ENCODE measurements at places on chromosomes 12 and 14.

DNA sequence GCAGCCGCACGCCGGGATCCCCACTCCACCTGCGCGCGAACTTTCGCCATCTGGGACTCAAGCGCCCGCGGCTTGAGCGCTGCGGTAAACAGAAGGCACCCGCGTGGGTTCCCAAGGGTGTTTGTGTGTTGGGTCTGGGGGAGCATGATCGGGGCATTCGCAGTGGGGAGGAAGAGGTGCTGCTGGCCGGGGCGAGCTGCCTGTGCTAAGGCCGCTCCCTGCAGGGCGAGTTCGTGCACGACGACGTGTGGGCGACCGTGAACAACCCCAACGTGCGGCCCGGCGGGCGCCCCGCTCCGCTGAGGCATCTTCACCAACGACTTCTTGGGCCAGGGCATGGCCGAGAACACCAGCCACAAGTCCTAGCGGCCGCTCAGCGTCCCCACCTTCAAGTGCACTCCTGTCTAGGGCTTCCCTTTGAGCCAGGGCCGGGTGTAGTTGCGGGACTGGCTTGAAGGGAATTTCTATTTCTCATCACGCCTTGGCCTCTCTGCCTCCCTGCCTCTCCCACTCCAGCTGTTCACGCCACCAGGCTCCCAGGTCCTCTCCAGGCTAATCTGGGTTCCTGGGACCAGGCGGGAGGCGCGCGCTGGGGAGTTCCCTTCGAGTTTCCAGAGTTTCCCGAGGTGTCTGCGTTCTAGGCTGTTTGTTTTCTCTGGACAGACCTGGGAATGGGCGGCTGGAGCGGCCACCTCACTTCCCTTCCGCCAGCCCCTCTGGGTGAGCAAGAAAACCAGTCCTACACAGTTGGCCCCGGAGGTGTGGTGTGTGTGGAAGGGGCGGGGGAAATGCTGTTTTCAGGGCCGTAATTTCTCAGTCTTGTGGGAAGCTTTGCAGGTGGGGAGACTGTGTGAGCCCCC, 417.8 kb upstream of the TMTC1 start:
- DNase-seq = no peak

DNA sequence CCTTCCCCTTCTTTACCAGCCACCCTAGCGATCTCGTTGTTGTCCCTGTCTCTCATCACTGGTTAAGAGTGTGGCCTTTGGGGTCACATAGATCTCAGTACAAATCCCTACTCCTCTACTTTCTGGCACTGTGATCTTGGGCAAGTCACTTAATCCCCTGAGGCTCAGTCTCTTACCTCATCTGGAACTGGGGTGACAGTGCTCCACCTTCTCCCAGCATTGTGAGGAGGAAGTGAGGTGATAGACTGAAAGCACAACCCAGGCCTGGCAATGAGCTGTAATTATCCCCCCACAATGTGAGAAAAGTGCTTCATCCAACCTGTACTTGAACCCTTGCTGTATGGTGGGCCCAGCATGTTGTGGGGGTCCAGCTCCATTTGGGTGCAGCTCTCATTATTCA, 48.0 kb downstream of the IRAK3 start:
- DNase-seq = no peak

DNA sequence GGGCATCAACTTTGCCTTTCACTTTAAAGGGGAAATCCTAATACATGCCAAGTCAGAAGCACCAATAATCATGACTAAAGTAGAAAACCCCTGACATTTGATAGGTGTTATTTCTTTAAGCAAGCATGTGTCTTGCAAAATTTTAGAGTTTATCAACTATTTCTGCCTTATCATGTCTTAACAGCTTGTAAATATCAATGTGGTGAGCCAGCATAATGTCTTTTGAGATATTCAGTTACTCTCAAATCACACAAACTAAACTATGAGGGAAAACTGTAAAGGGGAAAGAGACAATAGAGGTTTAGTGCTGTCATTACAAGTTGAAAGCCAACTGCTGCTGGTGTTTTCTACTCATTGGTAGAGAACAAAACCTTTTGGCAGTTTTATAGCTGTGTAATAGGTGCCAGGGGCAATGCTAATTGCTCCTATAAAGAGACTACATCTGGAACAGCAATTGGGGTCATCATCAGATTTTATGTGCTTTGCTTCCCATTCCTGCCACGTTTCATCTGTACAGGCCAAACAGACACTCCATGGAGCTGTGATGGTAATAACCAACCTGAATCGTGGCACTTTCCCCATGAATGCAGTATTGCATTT, 1027.4 kb downstream of the FSCB start:
- DNase-seq = no peak

- no peak for DNase-seq
Observed at GRCh38 chr12:38825006-38825405, 80.4 kb downstream of the CPNE8 start.

- DNase-seq = no peak
Observed at GRCh38 chr14:69234106-69234505, 25.9 kb upstream of the GALNT16 start.

DNA sequence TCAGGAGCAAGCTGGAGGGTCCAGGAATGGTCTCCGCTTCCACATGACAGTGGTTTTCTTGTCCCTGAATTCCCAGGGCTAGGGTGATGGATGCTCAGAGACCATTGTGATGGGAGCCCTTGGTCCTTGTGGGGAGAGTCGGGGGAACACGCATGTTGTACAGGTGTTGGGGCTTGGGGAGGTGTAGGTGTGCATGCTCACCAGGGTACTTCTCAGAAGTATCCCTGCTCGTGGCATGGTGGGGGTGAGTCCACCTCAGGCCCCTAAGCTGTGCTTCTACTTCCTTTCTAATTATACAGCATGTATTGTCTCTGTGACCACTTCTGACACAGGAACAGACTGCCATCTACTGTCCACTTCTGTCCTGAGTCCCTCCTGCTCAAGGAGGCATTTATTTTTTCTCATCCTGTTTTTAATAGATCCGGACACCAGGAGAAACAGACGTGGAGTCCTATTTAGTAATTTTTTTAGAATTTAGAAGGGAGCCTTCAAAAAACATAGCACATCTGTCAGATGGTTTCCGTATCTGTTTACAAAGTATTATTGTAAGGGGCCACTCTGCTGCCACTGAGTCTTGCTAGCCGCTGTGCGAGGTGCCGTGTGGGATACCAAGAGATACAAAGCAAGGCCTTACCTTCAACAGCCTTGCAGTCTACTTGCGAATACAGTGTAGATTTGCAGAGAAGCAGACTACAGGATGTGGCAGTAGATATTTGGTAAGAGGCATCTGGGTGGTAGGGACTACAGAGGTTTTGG, 10.5 kb downstream of the NTF3 start:
- DNase-seq = no peak

- no peak for DNase-seq
Observed at GRCh38 chr12:115811045-115811444, 466.4 kb downstream of the MED13L start.
